H7 (cell line): ENCODE measurements at places on chromosomes 6 and 20. TPM values are rescaled to one million over a fixed set of nuclear protein-coding genes. Genes with fewer than 3 reads are reported as not detected.

TRIM31 gene
- not detected in 2 replicates for total RNA-seq

COL10A1 gene
- total RNA-seq, result 0.04 TPM in 1 of 2 replicates, not detected in the other

CAGE1 gene
- total RNA-seq, result 0.11 and 0.21 TPM in 2 replicates

MOG gene
- 1.4 and 2.0 TPM in 2 replicates for total RNA-seq

TBXT gene
- total RNA-seq, result 0.22 and 1.0 TPM in 2 replicates

FBXL4 gene
- total RNA-seq, result 11.1 and 17.6 TPM in 2 replicates

PGC gene
- not detected in 2 replicates for total RNA-seq

SLC44A4 gene
- total RNA-seq, result 0.42 and 0.48 TPM in 2 replicates

SLC17A1 gene
- not detected in 2 replicates for total RNA-seq

ARMH2 gene
- total RNA-seq, result not detected in 2 replicates

SIRPB1 gene
- not detected in 2 replicates for total RNA-seq

MUCL3 gene
- total RNA-seq, result not detected in 2 replicates

SPATA2 gene
- 9.7 and 11.5 TPM in 2 replicates for total RNA-seq
